Right ventricle myocardium inferior (tissue), 1 donor: ENCODE measurements at places on chromosomes 12 and 14. TPM values are rescaled to one million over a fixed set of nuclear protein-coding genes. Genes with fewer than 3 reads are reported as not detected.

- DNase-seq, result no peak
Measured at GRCh38 chr14:99505089-99505488, 23.9 kb downstream of the CCNK start.

DNA sequence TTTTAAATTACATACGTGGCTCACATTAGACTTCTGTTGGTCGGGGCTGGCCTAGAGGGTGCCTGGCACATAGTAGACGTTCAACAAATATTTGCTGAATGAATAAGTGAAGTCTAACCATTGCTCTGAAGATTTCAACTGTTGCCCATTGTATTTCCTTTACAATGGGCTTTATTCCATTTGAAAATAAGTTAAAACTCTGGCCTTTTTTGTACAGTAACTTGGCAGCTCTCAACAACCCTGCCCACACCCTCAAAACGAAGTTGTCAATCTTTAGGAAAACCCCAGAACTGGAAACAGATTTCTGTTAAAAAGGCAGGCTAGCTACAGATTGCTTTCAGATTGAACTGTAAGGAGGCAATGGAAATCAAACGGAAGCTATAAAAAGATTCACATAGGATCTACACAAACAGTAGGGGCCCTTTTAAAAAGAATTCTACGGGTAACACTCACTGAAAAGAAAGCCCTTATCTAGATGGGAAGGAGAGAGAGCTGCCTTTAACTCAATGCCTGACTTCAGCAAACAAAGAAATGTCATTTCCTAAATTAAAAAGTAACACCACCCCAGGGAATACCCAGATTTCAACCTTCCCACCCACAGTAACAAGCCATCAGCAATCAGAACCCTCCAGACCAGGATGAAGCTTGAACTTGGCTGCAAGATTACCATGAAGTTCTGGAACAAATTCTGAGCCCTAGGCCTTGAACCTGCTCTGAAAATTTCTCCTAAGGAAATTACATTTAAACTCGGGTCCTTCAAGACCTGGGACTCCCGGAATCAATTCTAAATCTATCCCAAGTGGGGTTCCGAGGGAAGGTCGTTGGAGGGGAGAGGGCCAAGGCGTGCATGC is 1.4 kb downstream of the WSB2 start:
- DNase-seq, result no peak

DNA sequence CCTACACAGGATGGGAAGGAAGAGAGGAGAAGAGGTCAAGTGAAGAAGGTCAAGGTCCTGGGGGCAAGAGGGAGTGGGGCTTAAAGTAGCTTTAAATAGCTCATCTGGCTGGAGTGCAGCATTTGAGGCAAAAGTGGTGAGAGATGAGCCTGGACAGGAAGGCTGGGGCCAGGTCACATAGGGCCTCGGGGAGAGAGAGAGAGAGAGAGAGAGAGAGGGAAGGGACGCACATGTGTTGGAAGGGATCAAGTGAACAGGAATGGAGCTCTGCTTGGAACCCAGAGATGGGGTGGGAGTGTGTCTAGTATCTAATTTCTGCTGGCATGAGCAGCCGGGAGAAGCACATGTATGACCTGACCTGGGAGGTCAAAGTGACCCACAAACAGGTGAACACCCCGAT is 407.5 kb downstream of the MED13L start:
- DNase-seq, result no peak

GRCh38 chr12:86134561-86134960 is 121.6 kb downstream of the MGAT4C start:
- no peak for DNase-seq

- DNase-seq, result no peak
Measured at GRCh38 chr14:71932229-71932981, at the start of gene RGS6. TSS of gene RGS6 (plus strand) at chr14:71932429.

ACOT6 gene
- total RNA-seq, result not detected

GRCh38 chr14:21072781-21073339 is 2.8 kb downstream of the ARHGEF40 start:
- no peak for DNase-seq

DNA sequence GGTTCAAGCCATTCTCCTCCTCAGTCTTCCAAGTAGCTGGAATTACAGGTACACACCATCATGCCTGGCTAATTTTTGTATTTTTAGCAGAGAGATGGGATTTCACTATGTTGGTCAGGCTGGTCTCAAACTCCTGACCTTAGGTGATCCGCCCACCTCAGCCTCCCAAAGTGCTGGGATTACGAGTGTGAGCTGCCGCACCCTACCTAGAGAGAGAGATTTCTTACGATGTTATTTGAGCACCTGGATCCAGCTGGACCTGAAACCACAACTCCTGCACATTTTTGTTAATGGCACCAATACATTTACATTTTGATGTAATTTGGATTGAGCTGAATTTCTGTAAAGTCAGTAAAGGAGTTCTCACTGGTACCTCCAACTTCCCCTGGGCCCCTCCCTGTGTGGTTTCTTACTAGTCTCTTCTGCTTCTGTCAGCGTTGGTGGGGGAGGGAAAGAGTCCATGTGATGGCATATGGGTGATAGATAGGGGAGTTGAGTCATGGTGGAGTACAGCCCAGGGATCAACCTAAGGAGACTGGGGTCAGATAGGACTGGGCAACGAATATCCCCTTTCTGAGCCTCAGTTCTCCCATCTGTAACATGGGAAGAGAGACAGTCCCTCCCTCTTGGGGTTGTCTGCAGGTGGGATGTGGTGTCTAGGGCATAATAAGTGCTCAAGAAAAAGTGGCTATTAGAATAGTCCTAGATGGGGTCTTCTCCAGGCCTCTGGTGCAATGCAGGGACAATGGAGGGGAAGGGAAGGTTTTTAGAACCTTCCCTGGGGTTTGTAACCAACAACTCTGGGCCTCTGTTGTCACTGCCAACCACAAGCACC is 83.3 kb upstream of the MED13L start:
- DNase-seq, result no peak

ZC3H10 gene
- total RNA-seq, result 7.3 TPM

ANO2 gene
- total RNA-seq, result 19.5 TPM

DNA sequence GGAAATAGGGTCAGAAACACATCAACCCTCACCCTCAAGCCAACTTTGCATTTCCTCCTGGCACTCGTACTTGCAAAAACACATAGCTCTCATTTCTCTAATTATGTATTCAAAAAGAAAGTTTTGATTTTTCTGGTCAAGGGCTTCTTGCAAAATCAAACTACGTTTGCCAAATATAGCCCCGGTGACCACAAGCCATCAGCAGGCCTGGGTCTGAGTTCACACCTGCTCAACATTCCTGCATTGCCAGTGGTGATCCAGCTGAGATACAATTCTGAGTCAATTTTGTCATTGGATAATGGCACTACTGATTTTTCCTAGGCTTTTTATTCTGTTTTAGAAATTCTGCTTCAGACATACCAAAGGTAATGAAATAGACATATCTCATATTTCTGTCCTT is 10.7 kb upstream of the BHLHE41 start:
- no peak for DNase-seq

DNA sequence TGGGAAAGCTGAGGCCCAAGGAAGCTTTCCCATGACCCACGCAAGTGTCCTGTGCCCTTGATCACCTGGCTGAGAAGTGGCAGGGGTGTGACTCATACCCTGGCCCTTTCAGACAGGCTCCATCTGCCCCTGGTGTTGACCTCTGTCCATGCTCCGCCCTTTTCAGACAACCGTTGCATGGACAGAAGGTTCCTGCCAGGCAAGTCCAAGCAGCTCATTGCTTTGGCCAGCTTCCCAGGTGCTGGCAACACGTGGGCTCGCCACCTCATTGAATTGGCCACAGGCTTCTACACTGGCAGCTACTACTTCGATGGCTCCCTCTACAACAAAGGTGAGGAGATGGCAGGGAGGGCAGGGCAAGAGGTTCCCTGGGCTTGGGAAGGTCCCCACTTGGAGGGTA is 103.5 kb downstream of the WSCD2 start:
- no peak for DNase-seq

GRCh38 chr12:58844161-58844560 is 76.1 kb downstream of the LRIG3 start:
- DNase-seq, result no peak

DNA sequence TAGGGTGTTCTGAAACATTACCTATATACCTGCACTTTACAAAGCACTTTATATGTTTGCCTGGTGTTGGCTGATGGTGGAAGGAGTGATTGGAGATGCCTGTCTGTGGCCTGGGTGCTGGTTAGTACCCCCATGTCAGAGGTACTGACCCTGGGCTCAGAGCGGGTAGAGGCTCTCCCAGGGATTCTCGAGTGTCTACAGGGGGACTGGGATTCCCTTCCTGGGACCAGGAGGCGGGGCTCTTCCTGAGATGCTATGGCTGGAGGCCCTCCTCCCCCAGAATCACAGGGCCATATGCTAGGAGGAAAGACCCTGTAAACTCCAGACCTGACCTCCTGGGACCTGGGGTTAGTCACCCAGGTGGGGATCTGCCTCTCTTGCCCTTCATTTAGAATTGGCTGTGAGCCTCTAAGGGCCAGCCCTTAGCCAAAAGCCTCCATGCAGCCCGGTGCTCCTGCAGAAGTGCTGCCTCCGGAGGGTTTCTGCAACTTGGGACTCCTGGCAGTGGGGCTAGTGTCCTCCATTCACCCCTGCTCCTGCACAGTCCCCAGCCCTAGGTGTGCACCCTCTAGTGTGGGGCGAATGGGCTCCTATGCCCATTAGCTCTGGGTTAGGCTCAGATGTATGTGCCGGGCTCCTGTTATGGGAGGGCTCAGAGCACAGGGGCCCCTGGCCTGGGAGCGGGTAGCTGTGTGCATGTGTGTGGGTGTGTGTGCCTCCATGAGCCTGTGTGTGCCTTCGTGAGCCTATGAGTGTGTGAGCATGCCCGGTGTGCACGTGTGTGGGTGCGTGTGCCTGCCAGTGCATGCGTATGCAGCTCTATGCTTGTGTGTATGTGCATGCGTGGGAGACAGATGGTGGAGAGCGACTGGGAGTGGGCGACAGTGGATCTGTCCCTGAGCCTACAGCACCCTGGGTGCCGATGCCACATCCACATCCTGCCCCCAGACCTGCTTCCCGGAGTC is 36.6 kb downstream of the RTL1 start:
- peak; percentile 63 for DNase-seq

PLEKHD1 gene
- 0.32 TPM for total RNA-seq

DNA sequence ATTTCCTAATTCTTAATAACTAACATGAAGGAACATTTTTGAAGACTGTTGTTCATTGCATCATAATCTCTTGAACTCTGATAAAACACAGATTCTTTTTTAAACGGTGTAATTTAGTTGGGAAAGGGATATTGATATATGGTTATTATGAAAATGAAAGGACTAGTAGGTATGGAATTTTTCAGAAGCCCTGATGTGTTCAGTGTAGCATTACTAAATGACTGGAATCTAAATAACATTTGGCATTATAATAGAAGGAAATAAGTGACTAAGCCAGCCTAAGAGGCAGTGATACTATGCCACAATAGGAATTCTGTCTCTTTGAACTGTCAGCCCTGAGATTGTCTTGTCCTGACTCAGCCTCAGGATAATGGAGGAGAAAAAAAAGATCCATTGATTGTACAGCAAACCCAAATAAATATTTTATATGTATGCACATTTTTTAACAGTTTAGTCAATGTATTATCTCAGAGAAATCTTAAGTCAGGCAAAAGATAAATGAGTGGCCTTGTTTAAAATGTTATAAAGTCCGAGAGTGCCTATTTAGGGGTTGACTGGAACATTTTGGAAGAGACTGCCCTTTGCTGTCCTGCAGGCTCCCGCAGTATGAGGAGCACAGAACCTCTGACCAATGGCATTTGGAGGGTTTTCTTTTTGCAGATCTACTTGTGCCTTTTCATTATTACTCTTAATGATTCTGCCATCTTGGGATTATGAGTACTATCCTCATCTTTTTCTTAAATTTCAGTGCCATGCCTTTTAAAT is 271.2 kb downstream of the EGLN3 start:
- DNase-seq, result no peak

GRCh38 chr12:106709068-106709511 is 65.4 kb upstream of the RIC8B start:
- DNase-seq, result no peak

DNA sequence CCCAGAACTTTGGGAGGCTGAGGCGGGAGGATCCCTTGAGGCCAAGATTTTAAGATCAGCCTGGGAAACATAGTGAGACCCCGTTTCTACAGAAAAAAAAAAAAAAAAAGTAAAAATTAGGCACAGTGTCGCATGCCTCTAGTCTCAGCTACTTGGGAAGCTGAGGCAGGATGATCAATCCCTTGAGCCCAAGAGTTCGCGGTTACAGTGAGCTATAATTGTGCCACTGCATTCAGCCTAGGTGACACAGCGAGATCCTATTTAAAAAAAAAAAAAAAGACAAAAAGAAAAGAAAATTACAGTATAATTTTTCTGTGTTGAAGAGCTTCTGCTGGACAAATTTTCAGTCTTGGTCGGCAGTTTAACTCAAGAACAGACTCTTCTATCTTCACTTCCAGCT is 133.9 kb upstream of the FGD4 start:
- DNase-seq, result no peak

- DNase-seq, result peak; percentile 75
Measured at GRCh38 chr12:104358353-104359003, 54.9 kb downstream of the EID3 start.

KDM2B gene
- total RNA-seq, result 13.1 TPM

MAX gene
- 92.1 TPM for total RNA-seq

DNA sequence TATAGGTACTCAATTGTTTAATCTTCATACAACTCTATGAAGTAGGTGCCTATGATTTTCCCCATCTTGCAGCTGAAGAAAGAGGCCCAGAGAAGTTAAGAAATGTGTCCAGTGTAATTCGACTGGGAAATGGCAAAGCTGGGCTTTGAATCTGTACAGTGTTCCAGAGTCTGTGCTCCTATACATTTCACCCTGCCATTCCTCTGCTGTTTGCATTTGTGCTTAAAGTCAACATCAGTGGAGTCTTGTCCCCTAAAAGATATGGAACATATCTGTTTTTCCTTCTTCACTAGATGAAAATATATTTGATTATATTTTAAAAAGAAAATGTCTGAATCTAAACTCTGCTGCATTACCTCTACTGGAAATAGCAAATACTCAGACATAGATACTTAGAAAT is 88.6 kb downstream of the SEC23A start:
- no peak for DNase-seq

- DNase-seq, result no peak
Measured at GRCh38 chr12:3359478-3359877, 131.5 kb upstream of the PRMT8 start.

TAS2R9 gene
- total RNA-seq, result not detected

DNA sequence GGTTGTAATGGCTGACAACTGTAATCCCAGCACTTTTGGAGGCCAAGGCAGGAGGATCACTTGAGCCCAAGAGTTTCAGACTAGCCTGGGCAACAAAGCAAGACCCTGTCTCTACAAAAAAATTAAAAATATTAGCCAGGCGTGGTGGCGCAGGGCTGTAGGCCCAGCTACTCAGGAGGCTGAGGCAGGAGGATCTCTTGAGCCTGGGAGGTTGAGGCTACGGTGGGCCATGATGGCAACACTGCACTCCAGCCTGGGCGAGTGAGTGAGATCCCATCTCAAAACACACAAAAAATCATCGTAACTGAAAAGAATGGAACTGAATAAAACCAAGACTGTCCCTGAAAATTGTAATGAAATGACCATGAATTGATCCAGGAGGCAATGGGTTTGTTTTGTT is 6.1 kb downstream of the CAMKK2 start:
- no peak for DNase-seq

DNA sequence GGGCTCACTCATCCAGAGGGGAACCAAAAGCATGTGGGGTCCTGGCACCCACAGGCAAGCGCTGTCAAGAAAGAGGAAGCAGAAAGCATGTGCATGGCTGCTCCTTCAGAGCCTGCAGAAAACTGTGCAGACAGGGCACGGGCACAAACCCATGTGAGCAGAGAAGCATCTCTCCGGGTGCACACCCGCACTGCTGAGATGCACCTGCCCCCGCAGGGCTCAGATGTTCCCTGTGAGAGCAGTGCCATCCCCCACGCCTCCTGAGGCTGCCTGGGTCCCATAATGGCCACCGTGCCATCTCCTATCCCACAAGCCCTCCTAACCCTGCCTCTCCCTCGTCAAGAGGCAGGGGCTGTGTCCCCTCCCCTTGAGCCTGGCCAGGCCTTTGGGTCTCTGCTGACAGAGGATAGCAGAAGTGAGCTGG is 32.3 kb upstream of the INF2 start:
- DNase-seq, result peak; percentile 26
